ENCODE measurements at places on chromosomes 5 and 9.
A peak's percentile ranks its signal among the peaks of the same experiment; 100 is the strongest.

DNA sequence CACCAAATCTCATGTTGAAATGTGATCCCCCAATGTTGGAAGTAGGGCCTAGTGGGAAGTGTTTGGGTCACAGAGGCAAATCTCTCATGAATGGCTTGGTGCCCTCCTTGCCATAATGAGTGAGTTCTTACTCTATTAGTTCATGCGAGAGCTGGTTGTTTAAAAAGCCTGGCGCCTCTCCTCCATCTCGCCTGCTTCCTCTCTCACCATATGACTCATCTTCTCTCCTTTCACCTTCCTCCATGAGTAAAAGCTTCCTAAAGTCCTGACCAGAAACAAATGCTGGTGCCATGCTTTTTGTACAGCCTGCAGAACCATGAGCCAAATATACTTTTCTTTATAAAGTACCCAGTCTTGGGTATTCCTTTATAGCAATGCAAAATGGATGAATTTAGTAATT lies 20.9 kb upstream of the ARHGAP26 start:
- no peak for DNase-seq

DNA sequence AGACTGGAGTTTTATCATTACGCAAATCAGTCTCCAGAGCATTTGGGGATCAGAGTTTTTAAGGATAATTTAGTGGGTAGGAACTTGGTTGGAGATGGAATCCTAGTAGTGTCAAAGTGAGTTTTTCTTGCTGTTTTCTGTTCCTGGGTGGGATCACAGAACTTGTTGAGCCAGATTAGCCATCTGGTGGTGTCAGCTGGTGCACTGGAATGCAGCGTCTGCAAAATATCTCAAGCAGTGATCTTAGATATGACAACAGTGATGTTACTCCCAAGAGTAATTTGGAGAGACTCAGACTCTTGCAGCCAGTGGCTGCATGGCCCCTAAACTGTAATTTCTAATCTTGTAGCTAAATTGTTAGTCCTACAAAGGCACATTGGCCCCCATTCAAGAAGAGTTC lies 1257.8 kb downstream of the MAT2B start:
- DNase-seq, result no peak

GRCh38 chr9:31445960-31446359 lies 938.5 kb upstream of the ACO1 start:
- no peak for DNase-seq

DNA sequence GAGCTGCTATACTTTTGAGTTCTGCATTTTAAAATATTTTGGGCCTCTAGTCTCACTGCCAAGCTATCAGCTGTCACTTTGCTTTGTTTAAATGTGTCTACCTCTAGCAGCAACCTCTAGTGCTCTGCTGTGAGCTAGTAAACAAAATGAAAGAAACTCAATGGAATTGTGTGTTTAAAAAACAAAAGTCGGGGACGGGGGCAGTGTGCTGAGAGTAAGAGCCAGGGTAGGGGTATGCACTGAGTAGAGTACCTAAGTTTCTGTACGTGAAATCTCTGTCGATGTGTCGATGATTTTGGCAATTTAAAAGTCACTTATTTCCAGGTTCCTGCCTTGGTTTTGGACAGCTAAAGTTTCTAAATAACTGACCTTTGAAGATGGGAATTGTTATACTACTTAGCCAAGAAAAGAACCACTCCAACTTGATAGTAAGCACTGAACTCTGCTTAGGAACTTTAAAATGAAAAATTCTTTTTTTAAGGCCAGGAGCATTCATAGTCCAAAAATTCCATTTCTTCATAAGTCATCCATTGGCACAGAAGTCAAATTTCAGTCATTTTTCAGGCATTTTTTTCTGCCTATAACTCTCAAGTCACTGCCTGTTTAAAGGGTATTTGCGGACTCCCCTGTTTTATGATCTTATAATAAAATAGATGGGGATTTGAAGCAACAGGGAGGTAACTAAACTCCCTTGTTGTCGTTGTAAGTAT lies 111.5 kb downstream of the SAXO1 start:
- no peak for DNase-seq

GRCh38 chr9:94656200-94656599 lies 16.9 kb upstream of the FBP1 start:
- no peak for DNase-seq

DNA sequence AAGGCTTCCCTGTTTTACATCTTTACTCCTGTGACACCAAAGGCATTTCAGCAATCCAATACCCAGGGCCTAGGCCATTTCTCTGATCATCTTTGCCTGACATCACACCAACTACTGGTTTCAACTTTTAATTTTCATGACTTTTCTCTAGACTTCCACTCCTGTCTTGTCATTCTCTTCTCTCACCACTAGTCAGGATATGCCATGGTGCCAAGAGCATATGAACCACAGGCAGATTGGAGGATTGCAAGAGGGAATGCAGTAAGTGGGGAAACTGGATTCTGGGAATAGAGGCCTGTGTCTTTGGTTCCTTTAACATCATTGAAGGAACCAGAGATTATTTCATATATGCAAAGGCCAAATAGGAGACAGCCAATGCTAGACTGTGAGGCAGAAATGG lies 69.3 kb downstream of the ANKRD31 start:
- DNase-seq, result no peak

DNA sequence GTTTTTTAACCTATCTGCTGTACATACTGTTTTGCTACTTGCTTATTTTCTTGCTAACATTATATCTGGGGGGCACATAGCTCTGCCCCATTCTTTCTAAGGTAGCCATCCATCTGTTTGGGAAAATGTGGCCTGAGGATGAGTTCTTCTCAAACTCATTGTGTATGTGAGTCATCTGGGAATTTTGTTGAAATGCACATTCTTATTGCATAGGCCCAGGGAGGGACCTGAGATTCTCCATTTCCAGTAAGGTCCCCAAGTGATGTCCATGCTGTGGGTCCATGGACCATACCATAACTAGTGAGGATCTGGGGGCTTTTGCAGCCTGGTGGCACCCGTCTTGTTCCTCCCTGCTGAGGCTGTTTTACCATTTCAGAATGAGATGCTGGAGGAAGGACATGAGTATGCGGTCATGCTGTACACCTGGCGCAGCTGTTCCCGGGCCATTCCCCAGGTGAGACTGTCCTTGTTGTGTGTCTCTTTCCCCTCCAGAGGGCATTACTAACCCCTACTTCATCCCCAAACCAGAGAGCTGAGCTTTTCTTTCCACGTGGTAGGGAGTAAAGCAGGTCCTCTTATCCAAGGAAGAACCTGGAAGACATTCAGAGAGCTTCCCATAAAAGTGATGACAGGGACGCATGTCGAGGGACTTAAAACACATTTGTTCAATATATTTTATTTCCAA lies 28.6 kb downstream of the CYFIP2 start:
- no peak for DNase-seq

DNA sequence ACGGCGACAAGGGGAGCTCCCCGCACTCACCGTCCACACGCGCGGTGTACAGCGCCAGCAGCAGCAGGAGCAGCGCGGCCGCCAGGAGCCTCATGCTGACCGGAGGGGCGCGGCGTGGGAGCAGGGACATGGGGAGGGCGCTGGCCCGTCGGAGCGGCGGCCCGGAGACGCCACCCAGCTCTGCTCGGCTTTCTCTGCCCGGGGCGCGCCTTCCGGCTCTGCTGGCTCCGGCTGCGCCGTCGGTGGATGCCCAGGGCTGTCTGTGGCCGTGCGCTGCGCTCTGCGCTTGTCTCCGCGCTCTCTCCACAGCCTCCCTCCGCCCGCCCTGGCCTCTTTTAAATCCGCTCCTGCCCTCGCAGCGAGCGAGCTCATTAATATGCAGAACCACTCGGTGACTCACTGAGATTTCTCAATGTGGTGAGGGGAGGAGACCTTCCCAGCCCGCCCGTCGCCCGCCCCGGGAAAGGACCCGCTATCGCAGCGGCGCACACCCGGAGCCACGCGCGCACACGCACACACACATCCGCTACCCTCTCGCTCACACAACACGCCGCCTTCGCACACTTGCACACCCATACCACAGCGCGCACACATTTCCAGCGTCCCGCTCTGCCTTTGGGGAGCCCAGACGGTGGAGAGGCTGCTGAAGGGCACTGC lies at the start of gene CXCL14:
Gene CXCL14 (minus strand): TSS at position 307 of the 657 bp plus-strand sequence. CDS start 213 bp downstream, at position 94.
- DNase-seq, result no peak

- no peak for DNase-seq
Measured at GRCh38 chr9:79945495-79945894, 373.7 kb downstream of the TLE4 start.

DNA sequence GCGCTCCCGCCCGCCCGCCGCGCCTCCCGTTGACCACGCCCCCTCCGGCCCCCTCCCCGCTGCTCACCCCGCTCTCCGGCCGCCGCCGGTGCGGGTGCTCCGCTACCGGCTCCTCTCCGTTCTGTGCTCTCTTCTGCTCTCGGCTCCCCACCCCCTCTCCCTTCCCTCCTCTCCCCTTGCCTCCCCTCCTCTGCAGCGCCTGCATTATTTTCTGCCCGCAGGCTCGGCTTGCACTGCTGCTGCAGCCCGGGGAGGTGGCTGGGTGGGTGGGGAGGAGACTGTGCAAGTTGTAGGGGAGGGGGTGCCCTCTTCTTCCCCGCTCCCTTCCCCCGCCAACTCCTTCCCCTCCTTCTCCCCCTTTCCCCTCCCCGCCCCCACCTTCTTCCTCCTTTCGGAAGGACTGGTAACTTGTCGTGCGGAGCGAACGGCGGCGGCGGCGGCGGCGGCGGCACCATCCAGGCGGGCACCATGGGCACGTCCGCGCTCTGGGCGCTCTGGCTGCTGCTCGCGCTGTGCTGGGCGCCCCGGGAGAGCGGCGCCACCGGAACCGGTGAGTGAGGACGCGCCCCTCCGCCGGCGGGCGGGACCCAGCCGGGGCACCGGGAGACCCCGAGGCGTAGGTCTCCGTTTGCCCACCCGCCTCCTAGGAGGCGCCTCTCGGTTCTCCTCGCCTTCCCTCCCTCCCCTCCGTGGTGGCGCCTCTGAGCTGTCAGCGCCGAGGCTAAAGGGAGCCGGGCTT lies at the start of gene VLDLR:
Gene VLDLR (plus strand): TSS at position 66 of the 739 bp plus-strand sequence. CDS start 403 bp downstream, at position 469.
- no peak for DNase-seq

DNA sequence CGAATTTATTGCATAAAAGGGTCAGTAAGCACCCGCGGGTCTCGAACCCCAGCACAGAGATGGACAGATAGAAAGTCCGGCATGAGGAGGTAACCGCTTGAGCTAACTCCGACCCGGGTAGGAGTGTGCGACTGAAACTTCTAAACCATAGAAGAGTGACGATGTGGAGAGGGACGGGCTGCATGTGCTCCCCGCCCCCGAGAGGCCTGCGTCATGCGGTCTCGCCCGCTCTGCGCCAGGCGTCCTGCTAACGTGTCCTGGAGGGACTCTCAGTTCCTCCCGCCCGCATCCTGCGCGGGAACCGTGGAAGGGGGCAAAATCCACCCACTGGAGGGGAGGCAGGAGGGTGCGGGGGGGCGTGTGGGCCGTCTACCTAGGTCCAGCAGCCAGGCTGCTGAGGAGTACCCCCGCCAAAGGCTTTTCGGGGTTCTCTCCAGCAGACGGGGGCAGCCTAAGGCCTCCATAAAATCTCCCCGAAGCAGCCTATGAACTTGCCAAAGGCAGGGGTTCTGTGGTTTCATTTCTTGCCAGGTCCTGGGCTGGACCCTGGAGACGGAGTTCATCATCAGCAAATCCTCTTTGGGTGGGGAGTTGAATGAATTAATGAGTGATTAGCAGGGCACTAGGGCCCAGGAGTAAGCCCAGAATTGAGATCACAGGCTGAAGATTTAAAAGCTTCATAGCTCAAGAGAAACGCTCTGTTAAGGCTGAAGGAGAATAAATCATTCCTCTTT lies 51.9 kb downstream of the TGFBI start:
- peak; percentile 85 for DNase-seq

DNA sequence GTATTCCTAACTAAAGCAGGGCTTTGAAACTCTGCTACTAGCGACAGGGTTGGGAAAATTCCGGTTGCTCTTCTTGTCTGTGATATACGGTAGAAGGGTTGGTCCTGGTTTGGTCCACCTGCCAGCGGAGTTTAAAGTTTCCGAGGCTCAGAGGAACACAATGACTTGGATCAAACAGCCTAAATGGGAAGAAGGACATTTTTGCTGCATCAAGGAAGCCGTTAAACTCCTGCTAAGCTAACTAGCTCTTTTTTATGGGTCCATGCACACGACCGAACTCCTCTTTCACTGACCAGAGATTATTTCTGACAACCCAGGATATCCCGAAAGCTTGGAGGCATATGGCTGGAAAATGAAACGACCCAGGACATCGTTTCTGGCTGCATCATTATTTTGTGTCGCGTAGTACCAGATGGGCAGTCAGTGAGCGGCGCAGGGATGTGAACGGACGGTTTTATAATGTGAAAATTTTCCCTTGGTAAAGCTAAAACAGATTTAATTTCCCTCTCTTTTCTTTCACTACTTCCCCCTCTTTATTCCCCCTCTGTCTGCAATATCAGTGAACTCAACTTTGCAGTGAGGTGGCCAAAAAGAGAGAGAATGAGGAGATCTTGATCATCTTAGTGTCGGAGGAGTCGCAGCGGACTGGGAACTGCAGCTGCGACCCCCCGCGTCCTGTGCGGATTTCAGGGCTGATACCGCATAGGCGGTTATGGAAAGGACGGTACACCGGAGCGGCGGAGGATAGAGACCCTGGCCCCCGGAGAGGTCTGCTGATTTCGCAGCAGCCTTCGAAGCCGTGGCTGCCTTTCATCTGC lies at the start of gene LURAP1L:
Gene LURAP1L (plus strand): TSS at position 160 of the 818 bp plus-strand sequence. CDS start 696 bp downstream, outside the sequence.
- peak; percentile 76 for DNase-seq

DNA sequence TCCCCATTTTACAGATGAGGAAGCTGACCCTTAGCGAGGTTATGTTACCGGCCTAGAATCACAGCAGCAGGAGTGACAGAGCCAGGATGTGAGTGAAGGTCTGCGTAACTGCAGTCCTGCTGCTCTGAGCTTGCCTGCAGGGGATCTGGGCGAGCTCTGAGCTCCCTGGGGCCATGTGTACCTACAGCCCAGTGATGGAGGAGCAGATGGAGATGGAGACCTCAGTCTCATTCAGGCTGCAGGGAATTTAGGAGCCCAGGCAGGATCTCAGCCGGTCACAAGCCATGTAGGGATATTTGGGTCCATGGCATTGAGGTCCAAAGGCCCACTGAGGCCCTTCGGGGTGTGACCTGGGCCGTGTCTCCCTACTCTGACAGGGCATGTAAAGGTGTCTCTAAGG lies 170.6 kb downstream of the CACNA1B start:
- DNase-seq, result no peak

All from LoVo (cell line).